WTC11 (cell line): ENCODE measurements at places on chromosomes 1 and 21.

DNA sequence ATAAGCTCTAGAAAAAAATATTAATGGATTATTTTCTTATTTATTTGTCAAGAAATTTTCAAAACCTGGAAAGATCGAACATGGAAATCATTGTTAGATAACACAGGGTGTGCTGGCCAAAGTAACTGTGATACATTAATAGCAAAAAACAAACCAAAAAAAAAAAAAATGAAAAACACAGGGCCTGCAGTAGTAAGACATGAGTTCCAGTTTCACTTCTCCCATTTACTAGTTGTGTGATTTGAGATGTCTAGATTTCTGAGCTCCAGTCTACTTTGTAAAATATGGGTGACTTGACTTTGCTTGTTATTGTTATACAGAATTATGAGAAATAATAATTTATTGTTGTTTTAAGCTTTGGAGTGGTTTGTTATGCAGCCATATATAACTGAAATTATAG, 13.6 kb downstream of the FAM177B start:
- no peak for DNase-seq

DNA sequence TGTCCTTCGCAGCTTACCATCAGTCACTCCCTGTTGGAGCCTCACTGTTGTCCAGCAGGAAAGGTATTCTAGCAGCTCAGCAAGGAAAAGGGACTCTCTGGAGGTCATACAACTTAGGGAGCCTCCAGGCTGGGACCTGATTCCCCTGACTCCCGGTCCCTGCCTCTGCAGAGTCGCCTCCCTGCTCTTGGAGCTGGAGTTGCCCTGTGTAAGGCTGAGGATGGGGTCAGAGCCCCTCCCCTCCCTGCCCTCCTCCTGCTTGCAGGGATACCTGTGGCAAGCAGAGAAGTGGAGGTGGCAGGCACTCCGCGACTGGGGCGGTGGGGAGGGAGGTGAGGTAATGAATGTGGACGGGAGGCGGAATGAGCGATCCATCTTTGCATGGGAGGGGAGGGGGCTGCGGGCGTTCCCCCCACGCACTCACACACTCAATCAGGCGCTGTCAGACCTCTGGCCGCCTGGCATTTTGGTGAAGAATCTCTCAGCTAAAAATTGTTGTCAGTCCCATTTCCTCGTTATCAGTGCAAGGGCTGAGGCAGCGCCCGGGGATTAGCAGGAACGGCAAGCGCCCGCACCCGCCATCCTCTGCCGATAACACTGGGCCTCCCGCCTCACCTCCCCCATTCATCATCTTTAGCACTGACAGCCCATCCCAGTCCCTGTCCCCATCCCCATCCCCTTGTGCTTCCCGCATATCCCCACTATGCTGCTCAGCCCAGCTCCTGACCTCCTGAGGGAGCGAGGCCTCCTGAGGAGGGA, 64.3 kb downstream of the TMEM53 start:
- peak; percentile 25 for DNase-seq

- no peak for DNase-seq
Observed at GRCh38 chr1:234989019-234989418, 139.6 kb downstream of the TOMM20 start.

DNA sequence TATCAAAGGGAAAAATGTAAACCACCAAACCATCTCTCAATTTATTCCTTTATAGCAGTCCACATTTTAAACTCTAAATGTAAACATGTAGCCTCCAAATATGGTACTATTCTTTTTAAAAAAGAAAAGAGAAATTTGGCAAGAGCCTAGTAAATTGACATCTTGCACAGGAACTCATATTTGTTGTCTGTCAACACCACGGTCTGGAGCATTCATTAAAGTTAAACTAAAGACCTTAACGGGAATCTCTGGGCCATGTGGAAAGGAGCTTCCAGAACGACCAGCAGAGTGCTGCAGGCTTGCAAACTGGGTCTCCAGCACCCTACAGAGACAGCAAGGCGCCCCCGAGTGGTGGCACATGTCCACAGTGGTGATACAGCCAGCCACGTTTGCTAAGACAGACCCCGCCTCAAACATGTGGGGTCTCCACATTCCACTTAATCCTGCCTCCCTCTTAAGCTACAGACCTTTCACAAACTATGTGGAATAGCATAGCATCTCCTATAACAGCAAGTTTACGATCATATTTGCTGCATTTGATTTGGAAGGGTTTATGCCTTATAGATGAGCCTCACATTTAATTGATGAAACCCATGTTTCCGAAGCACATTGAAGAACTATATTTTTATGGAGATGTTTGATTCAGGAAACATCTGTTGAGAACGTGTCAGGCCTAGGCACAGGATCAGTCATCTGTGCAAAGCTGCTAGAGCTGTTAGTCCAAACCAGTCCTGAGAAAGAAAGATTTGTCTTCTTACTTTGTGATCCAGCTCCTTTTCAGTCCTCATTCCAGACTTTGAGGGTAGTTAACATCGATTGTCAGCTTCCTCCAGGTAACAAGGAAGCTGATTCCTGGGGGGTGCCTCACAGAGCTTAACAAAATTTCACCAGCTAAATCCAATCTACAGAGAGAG, 96.4 kb upstream of the BACE2 start:
- DNase-seq: peak; percentile 76

DNA sequence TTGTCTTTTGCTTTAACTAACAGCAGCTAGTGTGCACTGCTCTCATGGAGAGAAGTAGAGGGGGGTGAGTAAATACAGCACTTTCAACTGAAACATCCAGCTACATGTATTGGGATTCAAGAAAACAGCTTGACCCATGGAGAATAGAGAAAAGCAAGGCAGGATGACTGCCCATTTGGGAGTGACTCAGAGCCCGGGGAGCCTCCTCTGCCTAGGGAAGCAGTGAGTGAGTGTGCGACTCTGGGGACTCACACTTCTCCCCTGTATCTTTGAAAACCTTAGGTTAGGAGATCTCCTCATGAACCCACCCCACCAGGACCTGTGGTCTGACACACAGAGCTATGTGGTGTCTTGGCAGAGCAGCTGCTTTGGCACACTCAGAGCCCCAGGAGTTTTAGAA, 82.0 kb upstream of the PTGFR start:
- DNase-seq: no peak

DNA sequence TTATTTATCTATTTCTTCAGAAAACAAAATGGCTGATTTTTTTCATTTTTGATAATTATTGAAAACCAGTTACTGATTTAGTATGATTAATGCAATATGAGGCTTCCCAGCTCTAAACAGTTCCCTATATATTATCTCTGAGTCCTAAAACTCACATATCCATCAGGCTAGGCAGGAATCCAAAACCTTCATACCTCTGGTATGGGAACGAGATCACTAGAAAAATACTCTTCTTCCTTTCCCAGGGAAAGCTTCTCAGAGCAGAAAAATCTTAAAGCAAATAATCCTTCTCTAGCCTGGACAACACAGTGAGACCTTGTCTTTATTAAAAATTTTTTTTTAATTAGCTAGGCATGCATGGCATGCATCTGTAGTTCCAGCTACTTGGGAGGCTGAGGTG, 42.5 kb downstream of the KDM5B start:
- no peak for DNase-seq

DNA sequence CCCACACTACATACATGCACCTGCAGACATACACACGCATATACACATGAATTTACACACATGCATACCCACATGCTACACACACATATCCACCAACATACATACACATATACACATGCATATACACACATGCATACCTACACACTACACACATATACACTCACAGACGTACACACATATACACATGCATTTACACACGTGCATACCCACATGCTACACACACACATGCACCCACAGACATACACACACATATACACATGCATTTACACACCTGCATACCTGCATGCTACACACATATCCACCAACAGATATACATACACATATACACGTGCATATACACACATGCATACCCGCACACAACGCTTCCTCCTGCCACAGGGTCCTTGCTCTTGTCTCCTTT, 61.2 kb upstream of the SLC25A33 start:
- DNase-seq: no peak

GRCh38 chr21:34511787-34512455, at the start of gene KCNE1:
KCNE1 (minus strand) TSS chr21:34512210; CDS start chr21:34449634, 62,576 bp downstream.
- no peak for DNase-seq

DNA sequence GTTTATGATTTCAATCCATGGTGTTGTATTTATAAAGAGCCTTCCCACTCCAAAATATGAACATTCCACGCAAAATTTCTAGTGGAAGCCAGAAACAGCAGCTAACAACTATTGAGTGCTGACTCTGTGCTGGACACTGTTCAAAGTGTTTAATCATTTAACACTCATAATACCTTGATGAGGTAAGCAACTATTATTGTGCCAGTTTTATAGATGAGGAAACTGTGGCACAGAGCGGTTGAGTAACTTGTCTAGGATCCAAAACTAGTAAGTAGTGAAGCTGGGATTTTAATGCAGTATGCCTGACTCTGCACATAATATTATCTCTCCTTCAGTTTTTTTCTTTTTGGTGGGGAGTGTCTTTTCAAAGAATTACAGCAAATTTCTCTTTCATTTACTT, 228.3 kb downstream of the SLC35F3 start:
- no peak for DNase-seq

DNA sequence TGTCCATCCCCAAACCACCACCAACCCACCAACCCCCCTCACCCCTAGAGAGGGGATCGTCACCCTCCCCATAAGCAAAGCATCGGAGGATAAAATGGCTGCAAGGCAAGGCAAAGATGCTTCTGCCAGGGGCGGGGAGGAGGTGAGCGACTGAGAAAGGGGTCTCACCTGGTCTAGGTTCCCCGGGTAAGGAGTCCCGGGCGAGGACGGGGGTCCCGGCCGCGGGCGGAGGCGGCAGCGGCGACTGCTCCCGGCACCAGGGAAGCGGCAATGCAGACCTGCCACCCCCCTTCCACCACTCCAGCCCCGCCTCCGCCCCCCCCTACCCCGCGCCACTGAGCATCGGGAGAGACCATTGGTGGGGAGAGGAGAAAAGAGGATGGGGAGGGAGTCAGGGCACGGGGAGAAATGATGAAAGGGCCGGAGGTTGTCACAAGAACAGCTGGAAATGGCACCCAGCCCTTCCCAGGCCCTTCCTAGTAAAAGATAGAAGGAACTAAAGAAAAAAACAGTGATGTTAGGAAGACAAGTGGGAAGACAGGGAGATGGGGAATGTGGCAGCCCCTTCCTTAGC, at the start of gene SV2A:
SV2A (minus strand) TSS at position 274 of the 574 bp plus-strand sequence. CDS start 4,004 bp downstream, outside the sequence.
- DNase-seq: peak; percentile 72

- no peak for DNase-seq
Observed at GRCh38 chr1:60564916-60565750, 491.6 kb upstream of the C1orf87 start.

- DNase-seq: no peak
Observed at GRCh38 chr1:83746234-83746633, 252.7 kb downstream of the TTLL7 start.
